ENCODE measurements at places on chromosomes 2 and 18.

- peak; percentile 61 for DNase-seq
These were observed 139.2 kb downstream of the NEDD4L start for GRCh38 chr18:58183226-58183625.

- DNase-seq: no peak
These were observed 22.2 kb upstream of the RAPGEF4 start for GRCh38 chr2:172713365-172713875.

DNA sequence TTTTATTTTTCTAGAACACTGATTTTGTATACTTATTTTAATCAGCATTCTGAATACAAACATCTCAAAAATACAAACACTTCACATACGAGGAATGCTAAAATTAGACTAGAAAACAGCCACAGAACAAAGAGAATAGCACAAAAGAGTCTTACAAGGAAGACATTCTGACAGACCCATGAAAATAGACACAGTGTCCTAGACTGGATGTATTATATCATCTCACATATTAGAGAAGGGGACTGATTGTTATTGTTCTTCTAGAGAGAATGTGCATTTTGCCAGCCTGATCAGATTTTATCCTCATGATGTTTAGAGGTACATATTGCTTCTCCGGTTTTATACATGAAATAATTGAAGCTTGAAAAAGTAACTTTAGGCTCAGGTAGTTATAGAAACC is 357.9 kb downstream of the DPP10 start:
- DNase-seq: no peak

DNA sequence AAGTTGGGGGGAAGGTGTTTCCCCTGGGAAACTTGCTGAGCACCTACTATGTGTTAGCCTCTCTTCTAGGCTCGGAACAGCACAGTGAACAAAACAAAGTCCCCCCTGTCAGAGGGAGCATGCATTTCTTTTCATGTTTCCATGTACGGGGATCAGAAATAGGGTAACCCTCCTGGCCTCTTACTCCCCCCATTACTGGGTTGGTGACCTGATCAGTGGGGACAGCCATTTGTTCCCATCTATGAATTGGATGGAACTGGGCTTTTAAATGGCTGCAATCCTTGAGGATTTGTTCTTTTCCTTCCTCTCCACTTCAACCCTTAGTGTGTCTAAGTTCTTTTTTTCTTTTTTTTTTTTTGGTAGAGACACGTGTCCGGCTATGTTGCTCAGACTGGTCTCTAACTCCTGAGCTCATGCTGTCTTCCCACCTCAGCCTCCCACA is 13.7 kb downstream of the NCL start:
- DNase-seq: no peak

- no peak for DNase-seq
These were observed 1.9 kb downstream of the SCYGR3 start for GRCh38 chr2:227612546-227613271.

DNA sequence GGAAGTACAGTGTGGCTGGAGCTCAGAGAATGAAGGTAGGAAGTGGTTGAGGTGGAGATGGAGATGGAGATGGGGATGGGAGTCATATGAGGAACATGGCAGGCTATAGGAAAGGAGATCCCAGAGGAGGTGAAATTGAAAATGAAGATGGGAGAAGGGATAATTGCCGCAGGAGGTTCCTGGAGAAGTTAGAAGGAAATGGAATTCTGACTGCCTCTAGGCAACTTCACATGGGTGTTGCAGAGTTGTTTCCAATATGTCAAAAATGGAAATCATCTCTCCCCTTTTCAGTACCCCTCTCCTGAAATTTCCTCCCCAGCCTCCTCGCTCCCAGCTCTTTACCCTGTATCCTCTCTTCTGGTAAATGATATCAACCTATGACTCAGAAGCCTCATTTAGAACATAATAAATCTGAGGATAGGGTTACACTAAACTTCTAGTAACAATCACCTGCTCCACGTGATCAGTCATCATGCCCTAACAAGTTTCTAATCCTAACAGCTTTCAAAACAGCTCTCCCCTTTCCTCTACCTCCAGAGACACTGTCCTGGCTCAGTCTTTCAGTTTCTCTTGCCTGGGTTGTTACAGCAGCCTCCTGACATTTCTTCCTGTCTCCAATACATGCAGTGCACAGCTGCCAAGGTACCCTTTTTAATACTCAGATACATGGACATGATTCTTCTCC is 201.9 kb upstream of the RBMS1 start:
- DNase-seq: no peak

GRCh38 chr18:28153485-28154065 is 23.4 kb downstream of the CDH2 start:
- no peak for DNase-seq

Data from left lung (tissue), 14 donors.